ENCODE measurements at places on chromosomes 7 and 10. TPM values are rescaled to one million over a fixed set of nuclear protein-coding genes. Genes with fewer than 3 reads are reported as not detected.
A peak's percentile ranks its signal among the peaks of the same experiment; 100 is the strongest.

- no peak overlapping the region for H3K4me3 ChIP-seq
- H3K36me3 ChIP-seq, result no peaks in the 10 kb centered on the region
- no peak overlapping the region for H3K27ac ChIP-seq
- peaks cover 3% of the 10 kb centered on the region for H3K4me1 ChIP-seq
- peak; percentile 67 for DNase-seq
Measured at GRCh38 chr10:114181971-114182370, 2.8 kb downstream of the TDRD1 start.

GRCh38 chr7:129368389-129368986, 65.7 kb upstream of the STRIP2 start:
- peaks cover 7% of the 10 kb centered on the region for H3K4me1 ChIP-seq
- no peaks in the 10 kb centered on the region for H3K27me3 ChIP-seq
- no peak for DNase-seq
- H3K36me3 ChIP-seq, result no peaks in the 10 kb centered on the region
- H3K4me3 ChIP-seq, result no peak overlapping the region

GRCh38 chr7:66429498-66430163, 199.1 kb upstream of the KCTD7 start:
- H3K36me3 ChIP-seq, result peaks cover 29% of the 10 kb centered on the region
- H3K27ac ChIP-seq, result no peak overlapping the region
- H3K4me3 ChIP-seq, result no peak overlapping the region

DNA sequence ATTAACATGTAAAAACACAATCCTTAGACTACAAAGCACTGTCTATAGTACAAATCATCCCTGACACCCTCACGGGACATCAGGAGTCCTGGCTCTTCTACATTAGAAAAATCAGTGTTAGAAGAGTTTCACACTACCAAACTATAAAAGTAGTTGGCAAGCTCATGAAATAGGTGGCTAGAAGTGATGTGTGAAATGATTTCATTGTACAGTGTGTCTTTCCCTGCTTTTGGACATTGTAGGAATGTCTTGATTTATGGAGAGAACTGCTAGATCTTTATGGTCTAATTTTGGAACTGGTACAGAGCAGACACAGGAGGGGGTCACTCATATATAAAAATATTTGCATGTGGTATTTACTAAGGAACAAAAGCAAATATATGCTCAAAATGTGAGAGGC, 33.2 kb downstream of the SEMA3A start:
- no peak overlapping the region for H3K4me3 ChIP-seq
- no peaks in the 10 kb centered on the region for H3K36me3 ChIP-seq
- no peak overlapping the region for H3K27ac ChIP-seq
- no peaks in the 10 kb centered on the region for H3K4me1 ChIP-seq

- peak; percentile 91 for DNase-seq
- no peaks in the 10 kb centered on the region for H3K36me3 ChIP-seq
- peaks cover 3% of the 10 kb centered on the region for H3K27me3 ChIP-seq
- peaks cover 11% of the 10 kb centered on the region for H3K4me1 ChIP-seq
Measured at GRCh38 chr7:135748770-135749169, at the start of gene FAM180A. Gene FAM180A (minus strand): TSS chr7:135748813. CDS start chr7:135748580, 233 bp downstream.

DNA sequence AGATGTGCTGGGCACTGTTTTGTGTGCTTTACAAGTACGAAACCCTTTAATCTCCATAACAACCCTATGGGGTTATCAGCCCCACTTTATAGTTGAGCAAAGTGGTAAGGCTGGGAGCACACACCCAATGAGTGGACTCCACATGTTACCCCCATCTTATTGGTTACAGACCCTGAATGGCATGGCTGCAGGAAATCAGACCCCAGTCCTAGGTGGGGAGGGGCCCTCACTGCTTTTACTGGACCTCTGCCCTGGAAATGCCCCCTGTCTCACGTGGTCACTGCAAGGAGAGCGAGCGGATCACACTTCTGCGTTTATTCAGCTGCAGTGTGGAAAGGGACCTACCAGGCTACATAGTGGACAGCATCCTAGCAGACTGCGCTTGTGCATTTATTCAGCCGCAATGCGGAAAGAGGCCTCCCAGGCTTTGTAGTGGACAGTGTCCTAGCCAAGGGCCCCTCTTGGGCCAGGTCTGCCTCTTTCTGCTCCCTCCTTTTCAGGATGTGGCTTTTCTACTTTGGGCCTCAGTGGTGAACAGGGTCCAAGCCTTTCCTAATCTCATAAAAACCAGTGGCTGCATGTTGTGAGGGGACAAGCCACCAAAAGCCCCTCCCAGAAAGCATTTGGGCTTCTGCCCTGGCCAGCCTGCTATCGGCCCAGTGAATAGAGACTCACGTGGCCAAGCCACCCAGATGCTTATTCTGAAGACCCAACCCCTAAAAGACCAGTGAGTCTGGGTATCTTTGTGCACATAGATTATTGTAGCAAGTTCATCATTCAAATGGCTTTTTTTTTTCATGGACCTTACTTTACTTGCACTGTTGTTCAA, 405.7 kb upstream of the RNF32 start:
- no peaks in the 10 kb centered on the region for H3K36me3 ChIP-seq
- no peak overlapping the region for H3K27ac ChIP-seq
- DNase-seq, result no peak
- no peak overlapping the region for H3K4me3 ChIP-seq
- H3K4me1 ChIP-seq, result no peaks in the 10 kb centered on the region
- H3K27me3 ChIP-seq, result no peaks in the 10 kb centered on the region

DNA sequence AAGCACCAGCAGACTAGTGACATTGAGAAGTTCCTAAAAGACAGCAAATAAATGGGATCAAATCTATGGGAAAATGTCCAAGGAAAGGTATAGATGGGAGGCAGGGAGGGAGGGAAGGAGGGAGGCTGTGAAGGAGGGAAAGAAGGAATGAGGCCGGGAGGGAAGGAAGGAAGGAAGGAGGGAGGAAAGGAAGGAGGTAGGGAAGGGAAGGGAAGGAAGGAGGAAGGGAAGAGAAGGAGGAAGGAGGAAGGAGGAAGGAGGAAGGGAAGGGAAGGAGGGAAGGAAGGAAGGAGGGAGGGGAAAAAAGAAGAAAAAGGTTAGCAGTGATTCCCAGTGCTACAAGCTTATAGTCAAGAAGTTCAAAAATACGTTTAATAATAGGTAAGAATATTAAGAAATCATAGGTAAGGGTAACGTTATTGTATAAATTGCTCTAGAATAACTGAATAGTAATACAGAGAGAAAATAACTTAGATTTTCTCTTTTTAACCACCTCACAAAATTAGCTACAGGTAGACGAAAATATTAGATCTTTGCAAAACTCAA, 106.9 kb downstream of the LMBR1 start:
- H3K36me3 ChIP-seq, result no peaks in the 10 kb centered on the region
- H3K4me1 ChIP-seq, result no peaks in the 10 kb centered on the region
- no peak overlapping the region for H3K4me3 ChIP-seq
- no peaks in the 10 kb centered on the region for H3K27me3 ChIP-seq
- no peak for DNase-seq

DNA sequence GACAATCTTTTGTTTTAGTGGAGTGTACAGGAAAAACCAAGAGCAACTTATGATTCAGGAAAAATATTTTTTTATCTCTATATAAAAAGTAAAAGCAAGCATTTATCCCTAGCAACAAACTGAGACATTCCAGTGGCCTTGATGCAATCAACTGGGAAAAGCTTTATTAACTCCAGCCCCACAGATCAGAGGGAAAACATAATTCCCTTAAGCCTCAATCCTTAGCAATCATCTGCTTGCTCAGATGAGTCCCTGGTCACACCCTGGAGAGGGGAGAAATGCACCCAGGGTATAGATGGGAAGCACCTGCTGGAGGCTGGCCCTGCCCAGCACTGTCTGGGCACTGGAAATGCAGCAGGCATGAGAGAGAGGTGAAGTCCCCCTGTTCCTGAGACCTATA, 636.6 kb downstream of the TNS3 start:
- H3K4me3 ChIP-seq, result no peak overlapping the region
- no peak for DNase-seq
- no peaks in the 10 kb centered on the region for H3K36me3 ChIP-seq
- no peak overlapping the region for H3K27ac ChIP-seq
- no peaks in the 10 kb centered on the region for H3K27me3 ChIP-seq
- peaks cover 2% of the 10 kb centered on the region for H3K4me1 ChIP-seq

- H3K36me3 ChIP-seq, result no peaks in the 10 kb centered on the region
- peak overlapping the region; percentile 82 for H3K27ac ChIP-seq
- H3K4me1 ChIP-seq, result peaks cover 32% of the 10 kb centered on the region
- no peaks in the 10 kb centered on the region for H3K27me3 ChIP-seq
Measured at GRCh38 chr10:34739915-34740314, 75.2 kb downstream of the PARD3 start.

DNA sequence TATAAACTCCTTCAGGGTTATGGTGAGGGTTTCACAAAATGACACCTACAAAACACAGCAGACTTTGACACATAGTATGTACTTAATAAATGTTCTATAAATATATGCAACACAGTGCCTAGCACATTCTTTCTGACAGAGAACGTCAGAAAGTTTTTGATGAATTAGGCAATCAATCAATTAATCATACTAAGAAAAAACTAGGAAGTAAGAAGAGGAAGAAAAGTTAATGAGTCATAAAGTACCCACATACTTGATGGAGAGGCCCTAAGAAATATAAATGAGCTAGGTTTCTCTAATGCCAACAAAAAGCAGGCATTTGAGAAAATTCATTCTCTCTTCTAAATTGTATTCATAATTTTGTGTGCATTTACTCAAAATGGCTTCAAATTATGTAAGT, 192.7 kb upstream of the VWC2 start:
- H3K4me1 ChIP-seq, result no peaks in the 10 kb centered on the region
- no peak for DNase-seq
- no peak overlapping the region for H3K4me3 ChIP-seq
- no peaks in the 10 kb centered on the region for H3K36me3 ChIP-seq
- no peak overlapping the region for H3K27ac ChIP-seq
- no peaks in the 10 kb centered on the region for H3K27me3 ChIP-seq

- DNase-seq, result no peak
- no peaks in the 10 kb centered on the region for H3K36me3 ChIP-seq
- H3K4me1 ChIP-seq, result peaks cover 10% of the 10 kb centered on the region
- H3K27ac ChIP-seq, result no peak overlapping the region
Measured at GRCh38 chr10:79002336-79002735, 66.4 kb upstream of the ZMIZ1 start.

GRCh38 chr7:71851776-71852498, 560.2 kb downstream of the CALN1 start:
- no peak overlapping the region for H3K4me3 ChIP-seq
- H3K27ac ChIP-seq, result no peak overlapping the region
- no peaks in the 10 kb centered on the region for H3K4me1 ChIP-seq
- no peaks in the 10 kb centered on the region for H3K36me3 ChIP-seq
- no peak for DNase-seq

DNA sequence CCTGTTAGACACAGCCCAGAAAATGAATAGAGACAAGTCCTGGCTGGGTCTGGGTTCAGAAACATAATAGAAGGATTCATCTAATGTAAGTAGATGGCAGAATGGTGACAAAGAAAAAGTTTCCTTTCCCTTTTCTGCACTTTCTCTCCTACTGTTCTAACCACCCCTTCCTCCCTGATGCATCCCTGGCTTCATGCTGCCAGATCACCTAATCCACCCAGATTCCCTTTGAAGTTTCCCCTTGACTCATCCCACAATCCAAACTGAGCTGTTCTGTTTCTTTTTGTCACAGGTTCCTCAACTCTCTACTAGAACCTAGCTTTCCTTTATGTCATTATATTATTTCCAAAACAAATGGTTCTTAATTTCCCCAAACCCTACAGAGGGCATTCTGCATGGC, 1.1 kb upstream of the MACC1 start:
- H3K36me3 ChIP-seq, result no peaks in the 10 kb centered on the region
- no peak for DNase-seq
- H3K27me3 ChIP-seq, result no peaks in the 10 kb centered on the region

DNA sequence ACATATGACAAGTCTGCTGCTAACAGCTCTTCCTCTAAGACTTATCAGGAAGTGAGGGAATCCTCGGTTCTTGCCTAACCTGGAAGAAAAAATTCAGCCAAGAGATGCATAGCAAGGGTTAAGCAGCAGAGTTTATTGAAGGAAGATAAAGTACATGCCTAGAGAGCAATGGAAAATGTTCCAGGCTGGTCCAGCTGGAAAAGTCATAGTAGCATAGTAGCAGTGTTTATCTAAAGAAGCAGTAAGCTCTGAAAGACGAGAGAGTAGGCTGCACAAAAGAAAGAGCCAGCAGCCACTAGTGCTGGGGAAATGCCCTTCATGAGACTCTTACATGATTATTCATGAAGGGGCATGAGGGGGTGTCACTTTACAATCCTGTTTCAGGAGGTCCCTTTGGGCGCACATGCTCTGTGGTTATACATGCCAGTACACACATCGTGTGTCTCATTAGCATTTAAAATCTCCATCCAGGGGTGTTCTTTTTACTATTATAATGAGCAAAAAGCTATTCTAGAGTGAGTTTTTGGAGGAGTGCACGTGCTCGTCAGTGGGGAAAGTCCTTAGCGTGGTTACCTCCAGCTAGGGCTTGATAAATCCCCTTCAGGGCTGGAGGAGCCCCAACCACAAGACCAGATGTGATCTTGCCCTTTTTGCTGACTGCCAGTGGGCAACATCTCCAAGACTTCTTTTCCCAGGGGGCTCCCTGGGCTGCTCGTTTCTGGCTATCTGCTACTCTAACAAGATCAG, 716.1 kb downstream of the PARD3 start:
- no peak overlapping the region for H3K27ac ChIP-seq
- H3K4me3 ChIP-seq, result no peak overlapping the region
- H3K4me1 ChIP-seq, result peaks cover 16% of the 10 kb centered on the region
- H3K36me3 ChIP-seq, result no peaks in the 10 kb centered on the region
- no peaks in the 10 kb centered on the region for H3K27me3 ChIP-seq

DNA sequence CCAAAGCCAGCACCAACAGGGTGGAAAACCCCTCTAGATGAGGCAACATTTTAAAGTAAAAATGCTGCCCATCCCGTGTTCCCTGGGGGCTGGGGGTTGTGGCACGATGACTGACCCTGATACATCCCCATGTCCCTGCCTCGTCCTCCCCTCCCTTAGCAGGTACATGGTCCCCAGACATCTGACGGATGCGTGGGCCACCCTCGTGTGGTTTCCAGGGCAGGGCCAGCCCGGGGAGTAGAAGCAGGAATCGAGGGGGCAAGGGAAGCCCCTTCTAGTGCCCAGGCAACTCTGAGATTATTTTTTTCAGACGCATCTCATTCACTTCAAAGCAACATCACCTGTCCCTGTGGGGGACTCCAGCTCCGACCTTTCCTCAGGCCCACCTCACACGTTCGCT, 3.5 kb downstream of the TMEM130 start:
- peaks cover 30% of the 10 kb centered on the region for H3K27me3 ChIP-seq
- no peak overlapping the region for H3K4me3 ChIP-seq
- H3K27ac ChIP-seq, result no peak overlapping the region
- H3K4me1 ChIP-seq, result peaks cover 22% of the 10 kb centered on the region
- no peak for DNase-seq

GRCh38 chr7:141839256-141839655, 2.0 kb downstream of the PRSS37 start:
- H3K4me1 ChIP-seq, result no peaks in the 10 kb centered on the region
- H3K4me3 ChIP-seq, result no peak overlapping the region

GRCh38 chr10:6473430-6473829, 106.6 kb downstream of the PRKCQ start:
- H3K27me3 ChIP-seq, result no peaks in the 10 kb centered on the region
- no peaks in the 10 kb centered on the region for H3K4me1 ChIP-seq
- DNase-seq, result peak; percentile 4

GRCh38 chr7:130298544-130299326, 5.8 kb downstream of the CPA4 start:
- no peak overlapping the region for H3K4me3 ChIP-seq
- no peak for DNase-seq
- no peaks in the 10 kb centered on the region for H3K27me3 ChIP-seq

CYP2C18 gene
- polyA plus RNA-seq, result 0.10 TPM

PRKRIP1 gene
- 27.7 TPM for polyA plus RNA-seq

MACROH2A2 gene
- 24.4 TPM for polyA plus RNA-seq

PBLD gene
- 7.0 TPM for polyA plus RNA-seq

NPVF gene
- polyA plus RNA-seq, result not detected

IGFBP3 gene
- 215 TPM for polyA plus RNA-seq

TRDMT1 gene
- polyA plus RNA-seq, result 5.0 TPM

INPP5F gene
- 13.6 TPM for polyA plus RNA-seq

TAS2R3 gene
- polyA plus RNA-seq, result 0.53 TPM

ZC3HAV1 gene
- 8.0 TPM for polyA plus RNA-seq
